Esophagus squamous epithelium (tissue), 5 donors: ENCODE measurements at places on chromosomes 2 and 18.

DNA sequence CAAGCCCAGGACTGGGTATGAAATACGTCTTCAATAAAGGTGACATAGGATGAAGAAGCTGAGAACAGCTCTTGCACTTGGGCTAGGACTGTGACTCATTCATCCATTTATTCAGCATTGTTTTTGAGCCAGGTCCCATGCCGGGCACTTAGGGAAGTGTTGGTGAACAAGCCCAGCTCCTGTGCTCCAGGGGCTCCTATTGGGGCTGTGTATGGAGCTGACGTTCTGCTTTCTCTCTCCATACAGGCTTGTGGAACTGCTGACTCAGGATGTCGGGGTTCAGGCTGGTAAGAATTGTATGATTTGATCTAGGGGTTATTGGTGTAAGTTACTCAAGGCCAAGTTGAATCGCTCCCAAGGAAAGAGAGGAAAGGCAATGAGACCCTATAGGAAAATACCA lies 24.0 kb downstream of the MYO7B start:
- no peak for DNase-seq

DNA sequence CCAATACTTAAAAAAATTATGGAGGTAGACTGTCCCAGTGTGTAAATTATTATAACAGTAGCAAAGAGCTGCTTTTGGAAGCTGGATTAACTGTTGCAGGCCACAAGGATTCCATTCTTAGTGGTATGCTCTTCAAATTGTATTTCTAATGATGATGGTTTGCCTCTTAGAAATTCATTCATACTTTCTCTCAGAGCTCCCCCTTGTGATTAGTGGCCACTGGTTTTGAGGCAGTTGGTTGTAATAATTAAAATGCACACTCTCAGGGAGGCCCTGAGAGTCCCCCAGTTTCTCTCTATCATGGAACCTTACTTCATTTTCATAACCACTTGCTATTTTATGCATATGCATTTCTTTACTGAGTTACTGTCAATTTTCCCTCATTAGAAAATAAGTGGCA lies 122.5 kb downstream of the PLA2R1 start:
- DNase-seq = no peak

GRCh38 chr2:23554054-23554697 lies 169.2 kb downstream of the KLHL29 start:
- DNase-seq = no peak

DNA sequence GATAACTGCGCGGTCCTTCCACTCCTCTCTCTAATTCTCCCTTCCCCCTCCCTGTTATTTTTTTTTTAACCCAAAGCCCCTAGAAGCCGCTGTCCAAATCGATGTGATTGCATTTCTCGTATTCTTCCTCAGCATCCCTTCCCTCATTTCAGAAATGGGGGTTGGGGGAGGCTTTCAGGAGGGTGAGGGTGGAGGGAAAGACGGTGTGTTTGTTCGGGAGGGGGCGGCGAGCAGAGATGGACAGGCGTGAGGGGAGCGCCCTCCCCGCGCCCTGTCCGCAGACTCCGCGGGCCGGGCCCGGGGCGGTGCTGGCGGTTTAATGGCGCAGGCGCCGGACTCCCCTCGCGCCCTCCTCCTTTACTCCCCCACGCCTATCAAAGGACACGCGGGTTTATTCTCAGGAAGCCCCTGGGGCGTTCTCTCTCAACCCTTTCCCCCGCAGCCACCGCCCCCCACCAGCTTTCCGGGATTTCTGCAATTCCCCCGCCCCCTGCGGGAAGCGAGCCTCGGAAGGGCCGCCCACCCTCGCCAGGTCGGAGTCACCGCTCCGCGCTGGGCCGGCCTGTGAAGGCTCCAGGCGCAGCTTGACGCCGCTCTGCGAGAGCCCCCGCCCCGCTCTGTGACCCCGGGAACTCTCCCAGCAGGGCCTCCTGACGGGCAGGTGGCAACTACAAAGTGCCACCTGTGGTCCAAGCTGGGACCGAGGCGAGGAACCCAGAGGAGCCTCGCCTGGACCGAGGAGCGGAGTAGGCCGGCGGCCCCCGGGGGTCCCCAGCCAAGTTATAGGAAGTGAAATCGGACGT lies 981 bp downstream of the ST8SIA3 start:
- no peak for DNase-seq

- DNase-seq = no peak
Measured at GRCh38 chr18:76564117-76564516, 69.1 kb upstream of the ZNF516 start.

GRCh38 chr18:22667156-22667555 lies 249.4 kb upstream of the CTAGE1 start:
- no peak for DNase-seq

- no peak for DNase-seq
Measured at GRCh38 chr2:156704132-156704531, 268.0 kb downstream of the GPD2 start.

DNA sequence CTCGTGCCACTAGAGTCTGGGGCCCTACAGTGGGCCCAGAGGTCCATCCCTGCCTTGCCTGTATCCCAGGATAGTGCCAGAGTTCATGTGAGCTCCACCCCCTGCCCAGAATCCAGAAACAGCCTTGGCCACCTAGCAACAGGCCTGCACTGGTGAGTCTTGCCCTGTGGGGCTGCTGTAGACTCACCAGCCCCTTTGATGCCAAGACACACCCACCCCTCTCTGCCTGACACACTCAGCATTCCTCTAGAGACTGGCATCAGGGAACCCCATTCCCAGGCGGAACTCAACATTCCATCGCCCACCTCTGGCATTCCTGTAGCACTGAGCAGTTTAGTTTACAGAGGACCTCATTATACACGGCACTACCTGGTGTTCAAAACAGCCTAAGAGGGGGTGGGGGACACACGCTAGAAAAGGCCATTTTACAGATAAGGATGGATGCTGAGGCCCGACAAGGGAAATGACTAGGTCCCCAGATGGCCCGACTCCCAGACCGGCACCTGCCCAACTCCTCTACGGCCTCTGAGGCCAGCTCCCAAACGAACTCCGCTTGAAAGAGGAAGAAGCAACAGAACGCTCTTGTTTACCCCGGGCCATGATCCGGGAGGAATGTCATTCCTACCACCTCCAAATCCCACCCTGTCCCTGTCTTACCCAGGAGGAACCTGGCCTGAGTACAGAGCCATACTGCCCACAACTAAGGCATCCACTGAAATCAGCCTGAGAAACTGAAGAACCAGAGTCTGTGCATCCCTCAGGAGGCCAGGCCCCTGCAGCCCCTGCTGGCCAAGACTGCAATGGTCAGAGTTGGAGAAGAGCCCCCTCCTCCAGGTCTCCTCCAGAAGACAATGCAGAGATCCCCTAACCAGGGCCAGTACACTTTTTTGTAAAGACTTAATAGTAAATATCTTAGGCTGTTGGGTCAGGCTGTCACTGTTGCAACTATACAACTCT lies 180.2 kb downstream of the TNS1 start:
- DNase-seq = no peak
